Fibroblast of lung (primary cell): ENCODE measurements at places on chromosomes 12 and 14. TPM values are rescaled to one million over a fixed set of nuclear protein-coding genes. Genes with fewer than 3 reads are reported as not detected.
A peak's percentile ranks its signal among the peaks of the same experiment; 100 is the strongest.

- H3K4me1 ChIP-seq = no peaks in the 10 kb centered on the region
- H3K27ac ChIP-seq = no peak overlapping the region
- no peaks in the 10 kb centered on the region for H3K36me3 ChIP-seq
- DNase-seq = no peak
- H3K27me3 ChIP-seq = peaks cover 7% of the 10 kb centered on the region
- H3K4me3 ChIP-seq = no peak overlapping the region
Observed at GRCh38 chr14:105138021-105138541, 30.5 kb downstream of the JAG2 start.

DNA sequence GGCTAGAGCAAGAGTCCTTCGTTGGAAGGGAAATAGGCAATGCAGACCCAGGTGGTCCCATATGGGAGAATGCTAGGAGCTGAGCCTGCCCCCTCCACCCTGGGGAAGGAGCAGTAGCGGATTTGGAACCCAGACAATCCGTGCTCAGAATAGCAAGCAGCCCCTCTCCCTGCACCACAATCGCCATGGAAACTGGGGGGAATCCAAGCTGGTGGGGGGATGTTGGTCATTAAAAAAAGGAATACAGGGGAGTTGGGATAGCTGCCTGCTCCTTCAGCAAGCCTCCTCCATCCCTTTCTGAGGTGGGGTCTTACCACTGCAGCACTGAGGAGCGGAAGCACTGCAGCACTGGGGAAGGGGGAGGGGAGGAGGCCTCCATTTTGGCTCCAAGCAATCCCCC, 2.9 kb downstream of the RND1 start:
- peaks cover 8% of the 10 kb centered on the region for H3K4me1 ChIP-seq
- H3K36me3 ChIP-seq = no peaks in the 10 kb centered on the region
- H3K4me3 ChIP-seq = no peak overlapping the region
- no peak for DNase-seq
- no peak overlapping the region for H3K27ac ChIP-seq
- H3K27me3 ChIP-seq = peaks cover 30% of the 10 kb centered on the region

- H3K4me1 ChIP-seq = no peaks in the 10 kb centered on the region
- no peak overlapping the region for H3K27ac ChIP-seq
- no peak overlapping the region for H3K4me3 ChIP-seq
Observed at GRCh38 chr14:84409435-84409834, 1120.5 kb upstream of the FLRT2 start.

DNA sequence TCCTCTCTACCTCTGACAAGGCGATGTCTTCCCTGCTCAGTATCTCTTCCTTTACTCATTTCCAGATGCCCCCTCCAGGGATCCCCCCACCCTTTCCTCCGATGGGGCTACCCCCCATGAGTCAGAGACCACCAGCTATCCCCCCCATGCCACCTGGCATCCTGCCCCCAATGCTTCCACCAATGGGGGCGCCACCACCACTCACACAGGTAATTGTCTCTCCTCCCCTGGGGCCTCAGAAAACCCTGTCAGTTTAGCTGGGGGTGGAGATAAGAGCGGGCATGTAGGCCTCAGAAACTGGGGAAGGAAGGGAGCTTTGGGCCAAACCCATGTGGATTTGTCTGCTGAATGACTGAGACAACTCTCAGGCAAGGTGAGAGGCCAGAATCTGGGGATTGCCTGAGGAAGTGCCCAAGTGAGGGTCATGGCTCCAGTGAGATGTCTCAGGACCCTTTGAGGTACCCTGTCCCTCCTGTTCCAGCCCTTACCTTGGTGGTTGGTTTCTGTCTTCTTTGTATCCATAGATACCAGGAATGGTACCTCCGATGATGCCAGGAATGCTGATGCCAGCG, 8.1 kb downstream of the PRPF40B start:
- H3K27ac ChIP-seq = no peak overlapping the region
- no peak overlapping the region for H3K4me3 ChIP-seq
- H3K4me1 ChIP-seq = no peaks in the 10 kb centered on the region
- no peaks in the 10 kb centered on the region for H3K36me3 ChIP-seq
- no peak for DNase-seq
- no peaks in the 10 kb centered on the region for H3K27me3 ChIP-seq

- peak; percentile 30 for DNase-seq
- H3K27me3 ChIP-seq = peaks cover 2% of the 10 kb centered on the region
- H3K4me3 ChIP-seq = no peak overlapping the region
- H3K4me1 ChIP-seq = no peaks in the 10 kb centered on the region
- no peak overlapping the region for H3K27ac ChIP-seq
Observed at GRCh38 chr12:115004470-115005146, 320.6 kb upstream of the TBX3 start.

DNA sequence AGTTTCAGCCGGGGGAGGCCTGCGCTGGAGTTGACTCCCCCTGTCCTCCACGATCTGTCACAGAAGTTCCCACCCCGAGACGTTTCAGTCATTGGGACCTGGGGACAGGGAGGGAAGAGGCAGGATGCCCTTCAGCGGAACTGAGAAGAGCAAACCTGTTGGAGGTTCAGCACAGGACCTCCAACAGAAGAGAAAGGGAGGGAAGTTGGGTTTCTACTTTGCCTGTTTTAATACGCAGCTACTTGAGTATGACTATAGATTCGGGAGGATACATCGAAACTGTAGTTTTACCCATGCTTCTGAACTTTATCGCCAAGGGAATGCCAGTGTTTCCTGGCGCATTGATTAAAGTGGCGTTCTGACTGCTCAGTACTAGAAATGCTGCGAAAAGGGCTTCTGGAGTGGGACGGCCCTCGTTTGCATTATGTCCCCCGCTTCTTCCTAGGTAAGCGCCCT, 2.3 kb upstream of the DUSP6 start:
- no peaks in the 10 kb centered on the region for H3K36me3 ChIP-seq
- H3K4me1 ChIP-seq = peaks cover 9% of the 10 kb centered on the region
- H3K27me3 ChIP-seq = no peaks in the 10 kb centered on the region
- H3K27ac ChIP-seq = peak overlapping the region; percentile 96

RIMBP2 gene
- total RNA-seq = under 0.01 and 0.17 TPM in 2 replicates

A2M gene
- total RNA-seq = 95.0 and 239 TPM in 2 replicates

NXPH4 gene
- total RNA-seq = 0.50 and 1.0 TPM in 2 replicates

FOXN4 gene
- not detected in 2 replicates for total RNA-seq

ANKS1B gene
- 0.51 and 0.83 TPM in 2 replicates for total RNA-seq

ACOT2 gene
- total RNA-seq = 21.3 and 27.1 TPM in 2 replicates
